ENCODE measurements at places on chromosomes 1 and 21.

DNA sequence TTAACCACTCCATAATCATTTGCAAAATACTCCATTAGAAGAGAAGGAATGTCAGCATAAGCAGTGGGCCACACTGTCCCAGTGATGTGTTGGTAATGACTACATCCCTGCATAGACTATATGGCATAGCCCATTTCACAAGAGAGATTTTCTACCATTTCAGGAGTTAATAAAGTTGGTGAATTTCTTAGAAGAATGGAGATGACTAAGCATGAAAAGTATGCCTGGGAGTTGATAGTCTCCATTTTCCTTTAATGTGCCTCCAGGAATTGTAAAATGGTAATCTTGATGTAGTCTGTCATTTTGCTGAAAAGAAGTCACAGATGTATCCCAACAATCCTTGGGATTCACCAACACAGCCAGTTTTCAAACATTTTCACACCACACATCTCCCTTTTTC, 608.8 kb upstream of the CHRM3 start:
- DNase-seq: no peak

DNA sequence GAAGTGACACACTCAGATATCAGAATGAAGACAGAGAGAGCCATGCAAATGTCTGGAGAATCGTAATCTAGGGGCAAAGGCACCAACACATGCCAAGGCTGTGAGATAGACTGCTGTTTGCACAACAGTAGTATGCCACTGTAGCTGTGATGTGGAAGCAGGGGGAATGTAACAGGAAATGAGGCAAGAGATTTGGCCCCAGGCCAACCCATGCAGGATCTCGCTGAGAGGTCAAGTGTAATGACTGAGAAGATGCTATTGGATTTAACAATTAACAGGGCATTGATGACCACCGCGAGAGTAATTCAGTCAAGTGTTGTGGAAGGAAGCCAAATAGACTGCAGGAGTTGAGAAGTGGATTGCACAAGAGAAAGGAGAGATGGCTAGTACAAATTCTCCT, 107.3 kb upstream of the ST6GALNAC5 start:
- DNase-seq: no peak

DNA sequence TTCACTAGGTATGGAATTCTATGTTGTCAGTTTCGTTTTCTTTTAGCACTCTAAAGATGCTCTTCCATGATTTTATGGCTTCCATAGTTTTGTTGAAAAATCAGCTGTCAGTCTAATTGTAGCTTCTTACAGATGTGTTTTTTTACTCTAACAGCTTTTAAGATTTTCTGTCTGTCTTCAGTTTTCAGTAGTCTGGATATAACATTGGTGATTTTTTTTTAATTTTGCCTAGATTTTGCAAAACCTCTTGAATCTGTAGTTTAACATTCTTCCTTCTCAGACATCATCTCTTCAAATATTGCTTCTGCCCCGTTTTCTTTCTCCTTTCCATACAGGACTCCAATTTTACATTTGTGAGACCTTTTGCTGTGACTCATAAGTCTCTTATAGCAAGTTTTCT, 17.9 kb upstream of the DYRK1A start:
- no peak for DNase-seq

GRCh38 chr21:17429936-17430335, 82.9 kb upstream of the CXADR start:
- no peak for DNase-seq

GRCh38 chr21:35410656-35411055, 361.6 kb upstream of the RUNX1 start:
- DNase-seq: no peak

DNA sequence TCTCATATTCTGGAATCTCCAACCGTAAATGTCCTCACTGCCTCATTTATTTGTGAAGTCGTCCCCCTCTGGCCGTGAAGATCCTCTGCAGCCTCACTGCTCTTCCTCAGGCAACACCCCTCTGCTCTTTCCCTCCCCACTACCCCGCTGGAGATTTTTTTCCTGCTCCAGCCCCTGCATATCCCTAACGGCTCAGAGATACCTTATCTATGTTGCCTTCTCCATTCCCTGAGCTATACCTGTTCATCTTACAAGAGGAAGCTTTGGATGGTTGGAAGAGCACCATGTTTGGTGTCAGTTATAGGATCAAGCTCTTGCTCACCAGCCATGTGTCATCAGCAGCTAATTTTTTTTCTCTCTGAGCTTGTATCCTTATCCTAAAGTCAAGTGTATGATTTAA, 26.4 kb downstream of the LRRC8B start:
- DNase-seq: no peak

DNA sequence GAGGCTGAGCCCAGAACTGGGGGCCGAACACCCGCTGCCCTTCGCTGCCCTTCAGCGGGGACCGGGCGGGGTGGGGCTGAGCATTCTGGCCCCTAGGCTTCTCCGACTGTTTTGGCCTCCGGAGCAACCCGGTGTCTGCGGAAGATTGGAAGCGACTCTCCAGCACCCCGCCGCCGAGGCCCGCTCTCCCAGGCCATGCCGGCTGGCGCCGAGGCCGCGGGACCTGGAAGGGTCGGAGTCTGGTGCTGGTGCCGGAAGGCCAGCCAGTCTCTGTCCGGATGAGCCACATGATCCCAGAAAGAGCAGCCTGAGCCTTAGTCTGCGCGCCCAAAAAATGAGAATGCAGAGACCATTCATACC, 272.0 kb downstream of the FOXD2 start:
- no peak for DNase-seq

GRCh38 chr1:112074711-112075110, 85.2 kb upstream of the KCND3 start:
- DNase-seq: no peak

- no peak for DNase-seq
Measured at GRCh38 chr1:93013145-93014065, 52.1 kb upstream of the DIPK1A start.

DNA sequence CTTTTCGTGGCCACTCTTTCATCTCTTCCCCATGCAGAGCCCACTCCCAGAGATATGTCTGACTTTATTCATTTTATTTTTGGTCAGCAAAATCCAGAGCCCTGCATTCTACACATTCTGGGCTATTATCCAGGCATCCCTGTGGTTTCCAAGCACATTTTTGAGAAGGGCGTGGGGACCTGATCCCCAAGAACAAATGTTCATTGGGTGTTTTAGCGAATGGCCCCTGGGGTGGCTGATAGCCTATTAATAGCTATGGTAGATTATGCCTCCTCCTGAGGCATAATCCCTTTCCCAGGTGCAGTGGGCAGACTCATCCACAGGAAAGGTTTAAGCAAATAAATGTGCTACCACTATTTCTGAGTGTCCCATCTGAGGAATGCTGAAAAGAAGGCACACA, 511.8 kb upstream of the USP24 start:
- no peak for DNase-seq

- DNase-seq: no peak
Measured at GRCh38 chr1:198680174-198680875, 41.5 kb downstream of the PTPRC start.
